T-helper 1 cell (primary cell): ENCODE measurements at places on chromosomes 11 and 22.

DNA sequence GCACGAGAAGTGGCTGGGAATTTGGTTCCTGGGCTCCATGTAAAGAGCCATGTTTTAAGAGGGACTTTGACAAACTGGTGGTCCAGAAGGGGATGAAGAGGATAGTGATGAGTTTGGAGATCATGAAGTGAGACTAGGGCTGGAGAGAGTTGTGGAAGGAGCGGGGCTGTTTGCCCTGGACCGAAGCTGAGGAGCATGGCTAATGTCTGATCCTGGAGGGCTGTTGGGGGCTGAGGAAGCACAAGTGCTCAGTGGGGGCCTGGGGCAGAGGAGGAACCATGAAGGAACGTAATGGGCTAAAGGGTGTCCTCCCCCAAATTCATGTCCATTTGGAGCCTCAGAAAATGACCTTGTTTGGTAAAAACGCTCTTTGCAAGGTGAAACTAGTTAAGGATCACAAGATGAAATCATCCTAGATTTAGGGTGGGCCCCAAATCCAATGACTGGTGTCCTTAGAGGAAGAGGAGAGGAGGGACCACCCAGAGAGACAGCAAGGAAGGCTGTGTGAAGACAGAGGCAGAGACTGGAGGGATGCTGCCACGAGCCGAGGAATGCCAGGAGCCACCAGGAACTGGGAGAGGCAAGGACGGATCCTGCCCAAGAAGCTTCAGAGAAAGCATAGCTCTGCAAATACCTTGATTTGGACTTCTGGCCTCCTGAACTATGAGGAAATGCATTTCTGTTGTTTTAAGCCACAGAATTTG, 107.3 kb upstream of the LMO1 start:
- no peak for DNase-seq

DNA sequence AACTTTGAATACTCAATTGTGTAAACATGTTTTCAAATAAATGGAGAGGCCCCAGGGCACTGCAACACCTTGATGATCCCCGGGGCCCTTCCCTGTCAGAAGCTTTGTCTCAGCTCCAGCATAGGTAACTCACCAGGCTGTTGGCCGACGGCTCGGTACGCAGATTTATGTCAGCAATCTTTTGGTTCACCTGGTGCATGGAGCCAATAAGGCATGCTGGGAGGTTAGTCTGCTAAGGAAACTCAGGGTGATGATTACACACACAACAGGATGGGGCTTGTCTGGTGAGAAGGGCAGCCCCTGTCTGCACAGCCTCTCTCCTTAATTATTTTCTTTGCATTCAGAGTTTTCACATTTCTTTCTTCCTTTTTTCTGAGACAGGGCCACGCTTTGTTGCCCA, 10.8 kb downstream of the FAM227A start:
- no peak for DNase-seq

DNA sequence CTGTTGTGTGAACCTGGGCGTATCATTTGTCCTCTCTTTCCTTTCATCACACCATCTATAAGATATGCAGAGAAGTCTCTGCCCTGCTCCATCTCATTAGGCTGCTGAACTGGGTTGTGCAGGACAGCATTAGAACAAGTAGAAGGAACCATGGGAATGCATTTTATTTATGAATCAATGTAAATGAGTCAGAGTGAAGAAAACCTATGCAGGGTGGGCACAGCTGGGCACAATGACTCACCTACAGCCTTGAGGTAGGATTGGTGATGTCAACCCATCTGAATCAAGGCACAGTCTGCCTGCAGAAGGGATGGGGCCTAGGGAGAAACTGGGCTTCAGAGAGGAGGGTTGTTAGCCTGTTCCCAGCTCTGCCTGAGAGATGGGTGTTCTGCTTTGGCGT, 123.4 kb downstream of the CSNK2A3 start:
- no peak for DNase-seq

GRCh38 chr22:19809741-19810140, 44.9 kb downstream of the GNB1L start:
- DNase-seq, result no peak

- no peak for DNase-seq
These were observed 19.4 kb downstream of the RCOR2 start for GRCh38 chr11:63897459-63898146.

- no peak for DNase-seq
These were observed 966.9 kb upstream of the CNTN5 start for GRCh38 chr11:98053851-98054250.
